ENCODE measurements at places on chromosomes 11 and 22.
A peak's percentile ranks its signal among the peaks of the same experiment; 100 is the strongest.

DNA sequence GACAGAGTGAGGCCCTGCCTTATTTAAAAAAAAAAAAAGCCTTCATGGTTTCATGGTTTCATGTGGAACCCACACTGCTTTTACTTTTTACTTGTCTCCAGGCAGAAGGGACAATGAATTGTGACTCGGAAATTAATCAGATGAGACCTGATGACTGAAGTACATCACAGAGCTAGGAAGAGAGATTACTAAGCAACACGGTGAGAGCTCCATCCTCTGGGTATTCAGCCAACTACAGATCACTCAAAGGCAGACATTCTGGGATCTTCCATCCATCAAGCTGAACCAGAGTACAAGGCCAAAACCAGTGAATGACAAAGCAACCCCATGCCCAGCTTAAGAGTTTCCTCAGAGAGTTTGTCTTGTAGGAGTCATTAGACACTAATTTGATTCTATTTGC lies 433.2 kb downstream of the SOX6 start:
- DNase-seq: no peak

DNA sequence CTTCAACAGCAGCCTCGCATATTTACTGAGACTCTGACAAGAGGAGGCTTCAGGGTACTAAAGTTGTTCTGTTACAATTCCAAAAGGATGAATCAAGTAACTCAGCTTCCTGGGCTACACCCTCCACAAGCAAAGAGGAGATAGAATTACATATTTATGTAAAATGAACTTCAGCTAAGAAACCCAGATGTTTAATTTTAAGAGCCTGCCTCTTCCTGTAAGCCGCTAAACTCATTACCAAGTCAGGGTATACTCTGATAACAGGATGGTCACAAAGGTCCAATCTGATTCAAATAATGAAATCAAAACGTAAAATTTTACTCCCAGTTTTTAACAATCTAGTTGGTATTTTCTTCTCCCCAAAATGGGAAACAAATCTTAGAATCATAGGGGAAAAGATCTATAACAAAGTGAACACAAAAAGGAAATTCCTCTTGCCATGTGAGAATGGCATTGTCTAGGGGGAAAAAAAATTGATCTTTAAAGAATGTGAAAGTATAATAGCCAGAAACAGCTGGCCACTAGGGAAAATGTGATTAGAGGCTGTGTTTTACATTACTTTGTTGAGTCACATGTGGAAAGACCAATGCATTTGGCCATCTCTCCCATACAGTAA lies 30.9 kb downstream of the CHEK2 start:
- DNase-seq: no peak

DNA sequence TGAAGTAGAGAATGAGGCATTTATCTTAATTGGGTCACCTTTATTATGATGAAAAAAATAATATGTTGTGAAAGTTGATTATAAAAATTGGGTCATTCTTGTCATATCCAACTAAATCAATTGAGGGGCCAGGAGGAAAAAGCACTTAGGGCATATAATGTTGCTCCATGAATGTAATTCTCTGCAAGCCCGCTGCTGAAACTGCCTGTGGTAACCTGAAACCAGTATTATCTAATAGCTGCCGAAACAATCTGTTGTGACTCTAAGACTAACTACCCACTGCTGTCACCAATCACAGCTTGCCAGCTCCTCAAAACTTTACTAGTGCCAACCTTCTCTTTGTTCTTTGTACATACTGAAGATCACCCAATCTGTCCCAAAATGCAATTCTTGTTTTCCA lies 115.8 kb downstream of the ATG16L2 start:
- DNase-seq: no peak

GRCh38 chr22:26981541-26981940 lies 324.2 kb downstream of the MIAT start:
- DNase-seq: no peak

DNA sequence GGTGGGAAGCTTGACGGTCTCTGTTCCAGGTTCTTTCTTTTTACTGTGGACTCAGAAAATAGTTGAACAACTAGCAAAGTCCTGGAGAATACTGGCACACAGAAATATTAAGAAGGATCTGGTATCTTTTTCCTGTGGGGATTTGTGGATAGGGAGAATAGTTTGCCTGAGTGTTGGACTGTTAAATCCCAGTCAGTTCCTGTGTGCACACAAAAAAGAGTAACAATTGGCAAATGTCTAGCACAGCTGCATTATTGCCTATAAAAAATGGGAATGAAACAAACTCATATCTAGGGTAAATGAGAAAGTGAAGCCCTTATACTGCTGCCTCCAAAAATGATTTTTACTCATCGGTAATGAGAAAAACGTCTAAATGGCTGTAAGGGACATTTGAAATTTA lies 828.2 kb downstream of the JRKL start:
- DNase-seq: no peak

DNA sequence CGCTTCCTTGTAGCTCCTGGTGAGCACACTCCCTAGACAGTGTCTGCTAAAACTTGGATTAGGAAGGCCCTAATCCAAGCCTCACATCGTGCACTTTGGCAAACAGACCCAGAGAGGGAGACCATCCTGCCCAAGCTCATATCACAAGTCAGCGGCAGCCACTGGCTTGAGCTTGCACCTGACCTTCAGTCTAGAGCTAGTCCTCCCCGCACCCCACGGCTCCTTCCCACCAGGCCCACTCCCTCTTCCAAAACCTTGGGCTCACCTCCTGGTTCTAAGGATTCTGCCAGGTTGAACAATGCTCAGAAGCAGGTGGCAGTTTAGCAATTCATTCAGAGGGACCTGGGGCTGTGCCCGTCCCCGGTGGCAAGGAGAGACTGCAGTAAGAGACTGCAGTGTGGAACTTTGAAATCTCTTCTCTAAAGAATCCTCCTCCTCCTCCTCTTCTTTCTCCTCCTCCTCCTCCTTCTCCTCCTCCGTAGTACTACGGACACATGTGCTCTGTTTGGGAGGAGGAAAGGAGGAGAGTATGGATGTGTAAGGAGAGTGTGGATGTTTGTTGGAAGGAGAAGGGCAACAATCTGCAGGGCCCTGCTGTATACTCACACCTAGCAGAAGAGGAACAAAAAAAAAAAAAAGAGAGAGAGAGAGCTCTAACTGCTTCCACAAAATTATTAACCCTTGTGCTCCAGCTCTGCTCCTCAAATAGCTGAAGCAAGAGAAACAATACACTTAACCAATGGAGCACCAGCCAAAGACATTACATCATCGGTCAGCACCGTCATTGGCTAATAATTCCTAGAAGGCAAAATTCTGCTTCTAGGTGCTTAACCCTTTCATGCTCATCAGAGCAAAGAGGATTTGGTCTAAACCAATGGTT lies 6.0 kb downstream of the SYN3 start:
- no peak for DNase-seq

GRCh38 chr22:50175921-50176849 lies 5.7 kb downstream of the PANX2 start:
- no peak for DNase-seq

DNA sequence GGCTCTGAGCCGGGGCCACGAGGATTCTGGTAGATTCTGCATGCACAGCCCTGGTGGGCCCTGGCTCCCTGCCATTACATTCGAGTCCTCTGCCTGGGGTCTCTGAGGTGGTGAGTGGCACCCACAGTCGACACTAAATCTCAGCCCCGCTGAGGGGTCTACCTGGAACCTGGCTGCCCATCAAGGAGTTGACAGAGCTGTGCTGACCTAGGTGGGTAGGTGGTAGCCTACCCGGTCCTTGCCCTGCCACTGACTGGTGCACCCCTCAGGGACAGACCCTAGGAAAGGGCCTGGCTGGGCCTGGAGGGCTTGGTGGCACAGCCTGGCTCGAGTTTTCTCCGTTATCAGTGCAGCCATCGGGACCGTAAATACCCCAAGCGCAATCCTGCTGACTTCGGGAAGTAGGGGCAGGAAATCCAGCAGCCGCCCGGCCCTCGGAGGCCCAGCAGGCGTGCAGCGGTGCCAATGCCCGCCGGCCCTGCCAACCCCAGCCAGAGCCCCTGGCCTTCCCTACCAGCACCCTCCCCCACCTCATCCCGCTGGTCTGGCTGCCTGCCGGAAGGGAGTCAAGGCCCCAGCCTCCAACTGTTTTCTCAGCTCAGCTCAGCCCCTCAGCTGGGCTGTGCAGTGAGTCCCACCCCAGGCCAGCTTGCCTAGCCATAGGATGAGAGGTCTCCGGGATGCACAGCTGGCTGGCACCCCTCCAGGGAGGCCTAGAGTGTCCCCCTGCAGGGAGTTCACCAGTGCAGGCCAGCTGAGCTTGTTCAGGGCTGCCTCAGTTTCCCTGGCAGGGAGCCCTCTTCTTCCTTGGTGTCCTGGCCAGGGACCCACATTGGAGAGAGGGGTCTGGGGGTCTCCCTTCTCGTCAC lies 80.4 kb upstream of the KCNQ1OT1 start:
- peak; percentile 0 for DNase-seq

DNA sequence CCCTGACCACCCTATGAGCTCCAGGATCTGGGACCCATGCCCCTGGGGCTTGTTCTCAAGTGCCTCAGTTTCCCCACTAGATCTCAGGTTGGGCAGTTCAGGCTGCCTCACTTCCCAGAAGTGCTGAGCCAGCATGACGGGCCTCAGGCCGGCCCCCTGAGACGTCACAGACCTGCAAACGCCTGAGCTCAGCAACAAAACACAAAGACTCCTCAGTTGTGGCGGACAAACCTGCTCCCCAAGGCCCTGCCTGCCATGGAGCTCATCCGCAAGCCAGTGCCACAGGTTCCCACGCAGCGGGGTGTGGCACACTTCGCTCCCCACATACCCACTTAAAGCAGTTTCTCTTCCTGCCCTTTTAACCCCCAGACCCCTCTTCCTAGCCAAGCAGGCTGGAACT lies 45.2 kb downstream of the NECTIN1 start:
- DNase-seq: no peak

- no peak for DNase-seq
These were observed 67.0 kb upstream of the RASSF10 start for GRCh38 chr11:12942157-12942556.

DNA sequence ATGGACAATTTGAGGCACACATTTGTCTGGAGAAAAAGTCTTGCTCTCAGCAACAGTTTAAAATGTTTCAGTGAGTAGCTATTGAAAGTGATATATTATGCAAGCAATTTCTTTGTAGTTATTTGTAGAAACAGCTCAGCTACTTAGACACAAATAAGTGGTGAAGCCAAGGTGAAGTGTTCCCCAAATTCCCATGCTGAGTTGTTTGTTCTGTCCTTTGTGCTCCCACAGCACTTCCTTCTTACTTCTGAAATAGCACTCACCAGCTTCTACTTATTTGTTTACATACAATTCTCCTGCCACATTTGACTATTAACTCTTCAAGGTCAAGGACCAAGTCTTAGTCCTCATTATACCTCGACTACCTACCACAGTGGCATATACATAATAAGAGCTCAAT lies 638.6 kb upstream of the LRRC4C start:
- no peak for DNase-seq

DNA sequence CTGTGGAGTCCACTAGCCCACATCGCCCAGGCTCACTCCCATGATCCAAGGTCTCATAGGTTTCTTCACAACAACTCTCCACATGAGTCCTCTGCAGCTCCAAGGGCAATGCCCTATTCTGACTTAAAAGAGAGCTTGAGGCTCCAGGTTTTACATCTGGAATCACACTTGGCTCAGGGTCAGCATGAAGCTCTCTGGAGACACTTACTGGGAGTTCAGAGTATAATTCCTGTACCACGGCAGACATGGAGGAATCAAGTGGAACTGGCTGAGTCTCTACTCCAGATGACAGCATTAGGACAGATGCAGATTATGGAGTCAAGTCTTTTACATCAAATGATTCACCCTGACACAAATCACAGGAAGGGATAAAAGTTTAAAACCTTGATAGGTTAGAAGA lies 11.4 kb downstream of the PRR14L start:
- DNase-seq: no peak

DNA sequence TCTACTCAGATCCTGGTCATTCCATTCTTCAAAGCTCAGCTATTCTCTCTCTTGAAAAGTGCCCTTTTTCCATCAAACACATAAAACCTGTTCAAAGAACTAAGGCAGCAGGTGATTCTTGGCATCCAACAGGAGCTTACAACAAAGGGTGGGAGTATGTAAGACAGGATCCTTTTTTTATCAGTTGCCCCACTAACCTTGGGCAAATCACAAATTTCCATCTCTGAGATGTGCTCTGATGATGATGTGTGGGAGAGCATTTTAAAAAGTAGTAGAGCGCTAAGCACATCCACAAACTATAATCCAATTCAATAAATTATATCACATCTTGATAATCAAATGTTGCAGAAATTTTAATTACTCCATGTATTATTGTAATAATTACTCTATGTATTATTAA lies 53.7 kb upstream of the FDX1 start:
- no peak for DNase-seq

DNA sequence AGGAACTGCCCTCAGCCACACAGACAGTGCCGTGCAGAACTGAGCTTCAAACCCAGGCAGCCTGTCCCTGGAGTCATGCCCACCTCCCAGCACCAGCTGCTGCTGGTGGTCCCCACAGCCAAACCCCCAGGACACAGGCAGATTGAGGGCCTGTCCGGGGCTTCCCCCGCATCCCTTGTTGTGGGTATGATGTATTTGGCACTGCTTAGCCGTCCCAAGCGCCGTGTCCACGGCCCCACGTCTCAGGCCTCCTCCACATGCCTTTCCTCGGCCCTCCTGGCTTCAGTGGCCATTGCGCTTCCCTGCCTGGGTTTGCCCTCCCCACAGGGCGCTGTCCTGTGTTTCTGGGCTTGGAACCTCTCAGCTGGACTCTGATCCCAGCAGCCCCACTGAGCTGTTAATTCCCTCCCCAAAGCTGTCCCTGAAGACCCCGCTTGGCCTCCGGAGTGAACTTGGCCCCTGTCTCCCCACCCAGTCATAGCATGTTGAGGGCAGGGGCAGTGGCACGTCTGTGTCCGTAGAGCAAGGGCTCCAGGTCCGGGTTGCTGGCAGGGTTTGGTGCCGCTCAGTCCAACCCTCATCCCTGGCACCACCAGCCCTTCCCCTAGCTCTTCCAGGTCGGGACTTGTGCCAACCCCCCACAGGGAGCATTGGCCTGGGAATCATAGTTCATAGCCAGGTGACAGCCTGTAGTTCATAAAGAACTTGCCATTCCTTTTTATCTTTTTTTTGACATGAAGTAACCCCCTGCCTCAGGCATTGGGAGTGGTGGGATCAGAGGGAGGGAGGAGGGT lies 34.5 kb upstream of the TEF start:
- DNase-seq: no peak

DNA sequence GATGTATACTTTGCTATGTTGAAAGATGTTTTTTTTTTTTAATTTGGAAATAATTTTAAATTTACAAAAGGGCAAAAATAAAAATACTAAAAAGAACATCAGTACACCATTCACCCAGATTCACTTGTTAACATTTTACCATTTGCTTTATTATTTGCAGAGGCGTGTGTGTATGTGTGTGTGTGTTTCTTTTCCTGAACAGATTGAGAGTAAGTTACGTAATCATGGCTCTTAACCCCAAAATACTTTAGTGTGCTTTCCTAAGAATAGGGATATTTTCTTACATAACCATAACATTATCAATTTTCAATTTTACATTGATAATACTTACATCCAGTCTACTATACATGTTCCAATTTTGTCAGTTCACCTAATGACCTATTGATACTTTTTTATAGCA lies 91.5 kb upstream of the HORMAD2 start:
- DNase-seq: no peak

GRCh38 chr11:43972366-43972765 lies 29.9 kb downstream of the C11orf96 start:
- DNase-seq: no peak

- DNase-seq: peak; percentile 22
These were observed 10.7 kb downstream of the MS4A15 start for GRCh38 chr11:60767388-60767811.
